Osteocyte (in vitro differentiated cells): ENCODE measurements at places on chromosomes 1 and 21.

DNA sequence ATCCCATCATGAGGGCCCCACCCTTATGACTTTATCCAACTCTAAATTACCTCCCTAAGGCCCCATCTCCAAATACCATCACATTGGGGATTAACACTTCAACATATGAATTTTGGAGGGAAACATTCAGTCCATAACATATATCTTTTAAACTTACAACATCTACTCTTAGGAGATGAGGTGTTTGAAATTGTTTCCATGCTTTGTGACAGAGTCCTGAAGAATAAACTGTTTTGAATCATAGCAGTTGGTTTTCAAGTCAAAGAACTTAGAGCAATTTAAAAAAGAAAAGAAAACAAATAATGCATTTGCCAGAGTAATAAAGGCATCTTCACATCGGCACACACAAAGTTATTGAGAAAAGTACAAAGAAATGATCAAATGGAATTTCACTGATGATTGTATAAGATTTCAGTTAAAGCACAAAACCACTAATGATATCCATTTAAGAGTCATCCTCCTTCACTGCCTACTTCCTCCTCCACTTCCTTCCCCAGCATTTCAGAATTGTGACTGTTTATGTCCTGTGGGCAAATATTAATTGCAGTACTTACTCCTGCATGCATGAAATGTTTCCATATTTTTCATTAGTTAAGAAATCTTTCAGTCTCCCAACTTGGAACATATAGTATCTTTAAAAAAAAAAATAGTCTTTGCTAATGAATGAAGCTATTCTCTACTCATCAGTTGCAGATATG is 202.0 kb downstream of the LRRC40 start:
- no peak for DNase-seq

DNA sequence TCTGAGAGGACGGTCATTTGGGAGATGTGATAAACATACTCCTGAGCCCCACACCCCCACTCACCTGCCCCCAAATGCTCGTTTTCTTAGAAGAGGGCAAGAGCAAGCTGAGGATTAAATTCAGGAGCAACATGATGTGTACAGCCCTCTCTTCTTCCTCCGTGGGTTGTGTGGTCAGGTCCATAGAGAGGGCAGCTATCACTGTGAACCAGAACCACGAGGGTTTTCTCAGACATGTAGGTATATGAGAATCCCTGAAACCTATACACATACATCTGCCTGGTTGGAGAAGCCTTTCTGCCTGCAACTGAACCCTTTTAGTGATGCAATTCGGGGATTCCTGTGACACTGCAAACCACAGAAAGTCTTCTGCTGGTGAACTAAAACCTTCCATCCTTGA is 38.9 kb downstream of the PGM1 start:
- no peak for DNase-seq

DNA sequence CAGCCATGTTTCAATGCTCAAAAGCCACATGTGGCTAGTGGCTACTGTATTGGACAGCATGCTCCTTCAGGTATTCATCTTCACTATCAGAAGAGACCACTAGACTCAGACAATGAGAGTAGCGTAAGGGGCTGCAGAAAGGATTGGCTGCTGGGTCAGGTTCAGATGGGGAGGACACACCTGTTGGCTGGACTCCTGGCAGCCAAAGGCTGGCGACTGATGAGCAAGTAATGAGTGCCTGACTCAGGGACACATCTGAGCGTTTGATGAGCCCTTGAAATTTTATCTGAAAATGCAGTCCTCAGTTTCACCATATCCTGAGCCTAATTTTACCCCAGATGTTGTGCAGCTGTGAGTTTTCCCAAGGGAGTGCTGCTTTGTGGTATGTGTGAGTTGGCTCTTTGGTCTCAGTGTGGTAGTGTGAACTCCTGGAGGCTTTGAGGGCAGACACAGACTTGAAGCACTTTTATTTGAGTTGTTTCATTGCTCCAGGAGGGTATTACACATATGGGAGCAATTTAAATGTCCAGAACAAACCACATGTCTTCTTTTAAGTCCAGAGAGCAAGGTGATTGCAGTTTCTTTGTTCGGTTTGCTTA is 9.6 kb downstream of the ST6GALNAC3 start:
- DNase-seq = no peak

DNA sequence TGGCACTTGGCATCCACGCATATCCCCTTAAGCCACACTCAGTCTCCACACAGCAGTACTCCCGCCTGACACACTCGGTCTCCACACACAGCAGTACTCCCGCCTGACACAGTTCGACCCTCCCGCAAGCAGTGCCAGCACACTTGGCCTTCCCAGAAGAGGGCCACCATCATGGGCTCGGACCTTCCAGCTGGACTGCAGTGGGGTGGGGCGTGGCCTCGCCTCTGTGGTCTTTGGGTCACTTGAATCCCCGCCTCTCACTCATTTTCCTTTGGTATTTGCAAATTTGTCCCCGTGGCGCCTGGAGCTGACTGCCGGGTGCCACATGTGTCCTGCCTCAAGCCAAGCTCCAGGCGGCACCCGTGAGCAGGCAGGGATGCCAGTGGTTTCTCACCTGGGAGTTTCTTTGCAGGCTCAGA is 63.7 kb downstream of the FAAP20 start:
- DNase-seq = no peak

DNA sequence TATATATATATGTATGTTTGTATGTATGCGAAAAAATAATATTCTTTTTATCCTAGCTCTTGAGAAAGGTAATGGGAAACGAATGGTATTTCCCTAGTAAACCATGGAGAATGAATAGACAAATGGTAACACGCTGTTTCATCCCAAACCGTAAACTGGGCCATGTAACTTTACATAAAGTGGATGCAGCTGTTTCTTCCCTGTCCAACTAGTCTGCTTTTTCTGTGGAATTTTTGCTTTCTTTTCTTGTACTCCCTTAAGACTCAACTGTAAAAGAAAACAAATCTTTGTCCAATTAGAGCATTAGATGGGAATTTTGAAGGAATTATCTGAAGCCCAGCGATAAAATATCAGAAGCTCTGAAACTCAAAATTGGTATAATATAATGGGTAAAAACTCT is 198.1 kb downstream of the NFIA start:
- DNase-seq = no peak

DNA sequence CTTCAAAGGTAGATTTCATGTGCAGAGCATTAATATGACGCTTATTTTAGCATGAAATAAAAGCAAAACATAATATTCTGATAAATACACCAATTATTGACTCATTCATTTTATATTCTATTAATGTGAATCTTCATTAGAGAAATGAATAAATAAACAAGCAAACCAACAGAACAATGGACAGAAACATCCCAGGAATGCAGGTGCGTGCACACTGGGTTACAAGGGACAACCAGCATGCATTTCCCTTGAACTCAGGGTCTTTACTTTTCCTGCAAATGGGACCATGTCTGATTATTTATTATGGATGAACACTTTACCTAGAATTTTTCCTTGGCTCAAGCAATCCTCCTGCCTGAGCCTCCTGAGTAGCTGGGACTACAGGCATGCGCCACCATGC is 13.5 kb downstream of the LRRC53 start:
- DNase-seq = no peak

DNA sequence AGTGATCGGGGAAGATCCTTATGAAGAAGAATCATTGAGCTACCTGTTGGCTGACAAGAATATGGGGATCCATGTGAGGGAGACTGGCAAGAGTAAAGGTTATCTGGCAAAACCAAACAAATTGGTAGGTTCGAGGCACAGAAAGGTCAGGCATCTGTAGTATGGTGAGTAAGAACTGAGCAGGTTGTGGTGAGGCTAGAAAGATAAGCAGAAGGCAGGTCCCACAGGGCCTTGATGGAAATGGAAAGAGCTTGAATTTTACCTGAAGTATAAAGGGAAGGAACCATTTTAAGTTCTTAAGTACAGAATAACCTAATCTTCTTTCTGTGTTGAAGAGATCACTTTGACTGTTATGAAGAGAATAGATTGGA is 11.1 kb downstream of the PTPRC start:
- no peak for DNase-seq

DNA sequence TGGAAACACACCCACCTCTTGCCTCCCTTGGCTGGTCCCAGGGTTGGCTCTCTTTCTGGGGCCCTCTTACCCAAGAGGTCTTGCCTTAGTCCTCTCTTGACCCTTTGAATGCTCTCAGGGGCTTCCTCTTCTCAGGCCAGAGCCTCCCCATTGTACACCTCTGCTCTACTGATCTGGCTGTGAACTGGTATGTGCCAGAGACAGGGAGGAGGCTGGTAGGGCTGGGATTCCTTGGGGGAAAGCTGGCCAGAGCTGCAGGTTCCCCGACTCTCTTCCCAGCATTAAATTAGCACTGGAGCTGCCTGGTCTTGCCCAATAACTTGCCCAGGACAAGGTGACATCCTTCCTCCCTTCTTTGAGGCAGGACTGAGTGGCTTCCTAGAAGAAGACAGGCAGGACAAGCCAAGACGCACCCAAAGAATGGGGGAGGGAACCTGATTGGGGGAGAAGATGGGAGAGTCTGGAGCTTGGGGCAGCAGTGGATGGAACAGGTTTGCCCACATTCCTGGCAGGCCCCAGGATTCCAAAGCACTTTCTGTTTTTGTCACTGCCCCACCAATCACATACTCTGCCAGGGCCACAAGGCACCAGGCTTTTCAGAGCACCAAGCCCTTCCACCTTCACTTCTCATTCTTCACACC is 37.2 kb upstream of the CITED4 start:
- DNase-seq = no peak
